Left ventricle myocardium inferior (tissue), 1 donor: ENCODE measurements at places on chromosomes 4 and X.

DNA sequence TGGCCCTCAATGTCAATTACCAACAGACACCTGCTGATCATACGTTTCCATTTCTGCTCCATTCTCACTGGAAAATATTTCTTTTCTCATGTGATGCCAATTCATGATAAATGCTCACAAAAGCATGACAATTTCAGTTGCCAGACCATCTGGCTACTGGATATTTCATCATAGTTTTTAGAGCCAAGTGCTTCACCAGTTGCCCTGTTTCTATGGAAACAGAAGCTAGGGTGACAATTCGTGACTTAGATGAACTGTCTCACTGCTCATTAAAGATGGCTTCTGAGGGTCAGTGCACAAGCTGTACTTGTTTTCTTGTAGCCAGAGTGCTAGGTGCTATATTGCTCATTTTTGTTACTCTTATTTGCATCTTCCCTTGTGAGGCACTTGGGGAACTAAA lies 184.9 kb downstream of the COMMD8 start:
- no peak for DNase-seq

DNA sequence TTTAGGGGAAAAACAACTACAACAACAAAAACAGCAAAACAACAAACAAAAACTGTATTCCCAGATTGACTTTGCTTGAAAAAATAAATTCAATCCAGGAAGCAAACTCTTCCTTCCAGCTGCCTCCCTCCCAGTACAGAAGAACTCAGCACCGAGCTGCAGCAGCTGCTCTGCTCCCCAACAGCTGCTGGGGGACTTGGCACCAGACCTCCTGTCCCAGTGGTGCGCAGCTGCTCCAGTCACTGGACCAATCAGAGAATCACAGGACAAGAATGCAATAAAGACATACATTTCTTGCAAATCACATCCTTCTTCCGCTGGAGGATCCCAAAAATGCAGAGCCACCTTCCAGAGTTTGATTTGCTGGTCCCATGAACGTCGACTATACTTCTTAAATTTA lies 11.8 kb upstream of the FAM53A start:
- DNase-seq, result no peak

DNA sequence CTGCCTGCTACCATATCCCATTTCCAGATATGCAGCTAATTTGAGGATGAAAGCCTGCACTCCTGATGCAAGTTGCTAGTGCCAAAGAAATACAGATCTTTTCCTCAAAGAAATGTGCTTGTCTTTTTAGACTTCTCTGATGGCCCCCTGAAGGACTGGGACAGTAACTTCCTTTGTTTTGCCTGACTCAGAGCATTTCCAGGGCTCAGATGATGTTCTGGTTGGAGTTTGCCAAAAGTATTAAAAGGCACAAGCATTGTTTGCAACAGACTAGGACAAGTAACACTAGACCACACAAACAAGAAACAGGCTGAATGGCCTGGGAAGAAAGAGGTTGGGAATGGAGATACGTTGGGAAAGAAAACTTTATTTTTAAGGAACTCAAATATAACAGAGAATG lies 175.2 kb downstream of the IL13RA2 start:
- no peak for DNase-seq

DNA sequence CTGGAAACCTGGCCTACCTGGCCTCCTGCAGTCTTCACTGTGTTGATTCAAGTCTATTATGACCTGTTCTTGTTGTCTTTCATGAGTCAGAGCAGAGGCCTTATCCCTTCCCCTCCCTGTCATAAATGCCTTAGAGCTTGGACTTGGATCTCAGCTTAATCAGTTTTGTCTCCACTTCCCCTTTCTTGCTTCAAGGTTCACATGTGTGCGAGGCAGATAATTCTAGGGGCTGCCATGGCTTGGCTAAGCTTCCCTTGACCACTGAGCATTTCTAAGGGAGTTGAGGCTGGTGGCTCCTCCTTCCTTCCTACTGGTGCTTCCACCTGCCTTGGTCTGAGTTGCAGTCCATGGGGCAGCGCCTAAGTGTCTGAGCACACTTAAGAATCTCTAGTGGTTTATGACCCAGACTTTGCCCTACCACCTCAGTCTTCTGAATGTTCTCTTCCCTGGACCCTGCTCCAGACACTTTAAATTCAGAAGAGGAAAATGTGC lies 1.7 kb upstream of the HEPH start:
- no peak for DNase-seq

- DNase-seq, result no peak
Observed at GRCh38 chr4:188821500-188821899, 682.3 kb downstream of the TRIML1 start.

DNA sequence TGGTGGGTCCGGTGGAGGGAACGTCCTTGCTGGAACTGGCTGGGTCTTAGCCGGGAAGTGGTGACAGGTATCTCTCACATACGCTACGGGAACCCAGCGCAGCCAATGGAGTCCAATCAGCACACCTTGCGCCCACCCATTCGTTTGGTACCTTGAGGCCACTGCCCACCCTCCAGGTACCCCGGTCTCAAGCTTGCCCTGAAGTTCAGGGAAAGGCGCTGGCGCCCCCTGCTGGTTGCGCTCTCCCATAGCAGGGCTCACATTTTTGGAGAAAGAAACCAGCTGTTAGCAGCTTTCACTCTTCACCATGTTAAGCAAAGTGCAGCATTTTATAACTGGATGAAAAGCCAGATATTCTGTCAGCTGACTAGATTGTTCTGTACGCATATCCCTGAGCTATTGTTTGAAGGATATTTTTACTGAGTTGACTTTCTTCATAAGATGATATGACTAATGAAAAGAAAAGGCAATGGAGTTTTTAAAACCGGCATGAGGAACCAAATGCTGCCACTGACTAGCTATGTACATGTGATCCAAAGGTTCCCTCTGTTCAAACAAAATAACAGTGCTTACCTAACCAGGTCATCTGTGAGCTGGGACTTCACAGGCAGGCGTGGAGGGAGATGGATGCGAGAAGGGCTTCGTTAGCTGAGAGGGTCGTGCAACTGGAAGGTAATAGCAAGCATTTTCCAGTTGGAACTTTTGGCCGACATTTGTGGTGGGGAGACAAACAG lies 43.7 kb downstream of the OTOP1 start:
- DNase-seq, result no peak

DNA sequence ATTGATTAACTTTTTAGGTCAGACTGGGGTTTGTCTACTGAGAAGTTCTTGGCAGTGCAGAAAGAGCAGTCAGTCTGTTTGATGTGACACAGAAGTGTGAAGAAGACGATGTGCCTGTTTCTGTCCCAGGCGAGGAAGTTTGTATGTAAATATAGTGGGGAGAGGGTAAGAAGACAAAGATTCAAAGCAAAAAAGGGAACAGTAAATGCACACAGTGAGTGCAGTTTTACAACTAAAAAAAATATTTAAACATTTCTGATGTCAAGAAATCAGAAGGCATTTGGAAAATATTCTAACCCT lies 264.9 kb downstream of the RAPGEF2 start:
- no peak for DNase-seq

GRCh38 chr4:104494822-104495559 lies at the start of gene CXXC4:
Gene CXXC4, minus strand, starts transcription at chr4:104494894. Its CDS starts 3,092 bp downstream, at chr4:104491802.
- DNase-seq, result peak; percentile 67

DNA sequence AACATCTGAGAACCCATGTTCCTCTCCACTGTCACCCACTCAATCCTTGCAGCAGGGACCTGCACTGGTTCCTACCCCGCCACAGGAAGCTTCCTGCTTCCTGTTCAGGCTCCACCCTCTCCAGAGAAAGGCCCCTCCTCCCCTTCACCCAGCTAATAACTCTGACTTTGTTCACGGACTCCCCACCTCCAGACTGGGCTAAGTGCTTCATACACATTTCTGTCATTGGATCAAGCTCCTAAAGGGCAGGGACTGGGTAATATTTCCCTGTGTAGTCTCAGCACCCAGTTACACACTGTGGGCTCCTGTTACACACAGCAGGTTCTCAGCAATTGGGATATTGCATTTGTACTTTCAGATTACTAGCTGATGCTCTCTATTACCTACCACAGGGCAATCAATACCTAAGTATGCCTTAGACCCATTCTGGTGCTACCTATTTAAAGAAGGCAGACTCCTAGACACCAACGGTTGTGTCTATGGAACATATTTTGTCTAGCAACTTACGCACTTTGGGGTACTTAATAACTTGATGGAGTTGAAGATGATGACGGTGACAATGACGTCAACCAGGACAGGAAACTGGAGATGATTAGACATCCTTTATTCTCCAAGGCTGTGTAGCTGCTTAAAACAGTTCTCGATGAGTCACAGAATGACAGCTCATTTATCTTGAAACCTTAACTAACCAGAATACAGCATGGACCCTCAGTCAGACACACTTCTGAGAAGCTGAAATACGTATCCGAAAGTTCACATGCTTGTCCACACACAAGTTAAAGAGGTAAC lies 58.1 kb downstream of the MAML3 start:
- DNase-seq, result peak; percentile 33

DNA sequence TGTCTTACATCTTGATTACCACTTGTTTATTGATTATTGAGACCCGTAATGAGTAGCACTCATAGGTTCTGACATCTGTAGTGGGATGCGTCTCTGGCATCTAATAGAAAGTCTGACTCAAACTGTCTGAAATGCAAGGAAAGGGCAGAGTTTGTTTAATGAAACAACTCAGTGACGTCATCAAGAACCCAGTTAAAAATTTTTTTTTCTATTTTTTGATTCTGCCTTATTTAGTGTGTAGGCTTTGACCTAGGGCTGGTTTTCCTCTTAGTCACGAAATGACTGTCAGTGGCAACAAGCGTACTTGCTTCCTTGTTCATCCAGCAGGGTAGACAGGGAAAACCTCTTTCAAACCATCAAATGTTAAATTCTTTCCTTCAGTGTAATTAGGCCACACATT lies 3.1 kb upstream of the CDKL5 start:
- DNase-seq, result no peak

DNA sequence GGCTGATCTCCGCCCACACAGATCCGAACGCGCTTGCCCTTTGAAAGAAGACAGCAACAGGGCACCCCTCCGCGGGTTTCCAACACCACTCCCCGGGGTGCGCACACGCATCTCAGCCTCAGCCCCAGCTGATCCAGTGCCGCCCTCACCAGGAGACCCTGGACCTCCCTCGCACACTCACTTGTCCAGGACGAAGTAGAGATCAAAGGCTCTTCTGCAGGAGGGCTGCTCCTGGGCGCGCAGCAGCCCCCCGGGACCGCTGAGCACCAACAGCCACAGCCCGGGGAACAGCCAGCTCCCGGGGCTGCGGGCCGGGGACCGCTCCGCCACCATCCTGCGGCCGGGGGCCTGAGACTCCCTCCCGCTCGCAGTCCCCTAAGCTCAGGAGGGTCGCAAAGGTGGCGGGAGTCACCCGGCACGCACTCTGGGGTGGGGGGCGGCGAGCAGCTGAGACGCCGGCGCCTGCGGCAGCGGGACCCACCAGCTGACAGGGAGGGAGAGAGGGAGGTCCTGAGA lies 743 bp downstream of the ANTXR2 start:
- peak; percentile 47 for DNase-seq
